ENCODE measurements at places on chromosomes 3 and 15. TPM values are rescaled to one million over a fixed set of nuclear protein-coding genes. Genes with fewer than 3 reads are reported as not detected.
A peak's percentile ranks its signal among the peaks of the same experiment; 100 is the strongest.

GRCh38 chr3:53730576-53730975 lies 115.6 kb downstream of the CHDH start:
- H3K4me1 ChIP-seq = no peaks in the 10 kb centered on the region
- no peaks in the 10 kb centered on the region for H3K36me3 ChIP-seq
- no peak for DNase-seq
- no peak overlapping the region for H3K27ac ChIP-seq

DNA sequence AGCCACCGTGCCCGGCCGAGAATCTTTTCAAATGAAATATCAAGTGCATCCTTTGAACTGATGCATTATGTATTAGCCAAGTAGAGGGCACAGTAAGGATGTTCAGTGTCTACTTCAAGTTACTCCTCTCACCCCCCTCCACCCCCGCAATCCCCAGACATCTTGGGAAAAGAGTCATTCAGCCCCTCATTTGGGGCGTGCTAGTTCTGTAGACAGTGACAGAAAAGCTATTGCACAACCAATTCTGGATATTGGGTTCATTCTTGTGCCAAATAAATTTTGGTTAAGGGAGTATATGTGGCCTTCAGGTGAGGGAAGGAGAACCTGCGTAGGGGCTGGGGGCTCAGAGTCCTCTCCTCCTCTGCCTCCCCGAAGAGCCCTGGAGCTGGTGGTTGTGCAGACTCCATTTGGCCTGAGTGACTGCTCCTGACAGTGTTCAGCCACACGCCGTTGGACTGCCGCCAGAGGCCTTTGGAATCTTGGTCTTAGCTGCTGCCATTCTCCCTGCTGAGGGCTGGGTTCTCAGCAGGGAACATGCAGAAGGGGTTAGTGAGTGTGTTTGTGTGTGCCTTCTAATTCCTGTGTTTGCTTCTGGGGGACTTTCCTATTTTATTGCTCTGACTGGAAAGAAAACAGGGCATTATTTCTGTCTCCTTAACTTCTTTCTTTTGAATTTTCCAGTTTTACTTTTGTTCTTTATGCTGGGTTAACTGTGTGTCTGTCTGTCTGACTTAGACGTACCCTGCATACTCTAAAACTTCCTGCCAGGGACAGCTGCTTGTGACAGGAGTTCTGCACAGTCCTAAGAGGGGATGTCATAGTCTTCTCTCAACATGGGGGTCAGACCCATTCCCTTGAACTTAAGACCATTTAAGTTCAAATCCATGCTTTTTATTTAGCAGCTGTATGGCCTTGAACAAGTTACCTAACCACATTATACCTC lies 21.0 kb downstream of the RARB start:
- H3K27me3 ChIP-seq = no peaks in the 10 kb centered on the region
- H3K4me3 ChIP-seq = no peak overlapping the region
- H3K36me3 ChIP-seq = no peaks in the 10 kb centered on the region
- peaks cover 15% of the 10 kb centered on the region for H3K4me1 ChIP-seq
- no peak overlapping the region for H3K27ac ChIP-seq
- peak; percentile 69 for DNase-seq

Gene DAZL
- 3.2 TPM for total RNA-seq

Gene NEIL1
- total RNA-seq = 11.2 TPM

- H3K27ac ChIP-seq = peak overlapping the region; percentile 17
- peaks cover 51% of the 10 kb centered on the region for H3K4me1 ChIP-seq
- no peak overlapping the region for H3K4me3 ChIP-seq
- peak; percentile 55 for DNase-seq
- no peaks in the 10 kb centered on the region for H3K36me3 ChIP-seq
- no peaks in the 10 kb centered on the region for H3K27me3 ChIP-seq
Observed at GRCh38 chr3:61807865-61808276, 246.5 kb downstream of the PTPRG start.

Gene LRRN1
- total RNA-seq = 57.9 TPM

Gene PPP1R14D
- total RNA-seq = not detected

Gene CELSR3
- total RNA-seq = 22.3 TPM

Data from neural progenitor cell (in vitro differentiated cells).